GM23248 (cell line): ENCODE measurements at places on chromosomes 7 and 10.

GRCh38 chr10:101663097-101663496 is 31.9 kb downstream of the FBXW4 start:
- DNase-seq, result no peak

DNA sequence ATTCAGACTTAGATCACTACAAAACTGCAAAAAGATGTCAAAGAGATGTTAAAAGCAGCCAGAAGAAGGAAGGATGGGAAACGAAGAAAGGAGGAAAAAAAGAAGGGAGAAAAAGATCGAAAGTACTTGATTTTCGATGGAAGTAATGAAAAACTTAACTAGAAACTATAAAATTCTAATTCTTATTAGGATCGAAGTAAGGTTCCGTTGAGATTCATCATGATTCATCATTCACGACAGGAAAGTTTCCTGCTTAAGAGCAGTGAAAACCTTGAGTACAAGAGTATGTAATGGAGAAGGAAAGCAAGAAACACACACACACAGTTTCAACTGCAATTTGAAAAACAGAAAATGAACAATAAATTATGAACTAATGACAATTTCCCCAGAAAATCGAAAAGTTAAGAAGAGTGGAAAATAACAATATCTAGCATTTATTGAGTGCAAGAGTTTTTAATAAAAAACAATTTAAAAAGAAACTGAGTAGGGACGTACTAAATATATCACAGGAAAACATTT is 1.1 kb upstream of the ING3 start:
- DNase-seq, result peak; percentile 7

DNA sequence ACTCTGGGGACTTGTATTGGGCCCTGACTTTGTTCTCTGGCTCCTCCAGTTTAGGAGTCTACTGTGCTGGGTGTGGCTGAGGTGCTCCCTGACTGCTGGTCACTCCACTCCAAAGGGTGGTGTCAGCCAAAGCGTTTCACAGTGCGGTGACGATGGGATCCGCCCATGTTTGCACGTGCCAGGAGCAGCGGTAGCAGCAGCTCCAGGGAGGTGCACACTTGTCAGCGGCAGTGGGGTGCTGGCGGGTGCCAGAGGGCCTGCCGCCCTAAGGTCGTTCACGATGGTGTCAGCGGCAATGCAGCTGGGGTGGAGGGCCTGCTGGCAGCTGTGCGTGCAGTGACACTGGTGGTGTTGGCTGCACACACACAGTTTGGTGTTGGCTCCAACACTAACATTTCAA is 268.5 kb upstream of the AKR1E2 start:
- no peak for DNase-seq

- peak; percentile 65 for DNase-seq
These were observed 10.3 kb upstream of the HSPB1 start for GRCh38 chr7:76292213-76292573.

DNA sequence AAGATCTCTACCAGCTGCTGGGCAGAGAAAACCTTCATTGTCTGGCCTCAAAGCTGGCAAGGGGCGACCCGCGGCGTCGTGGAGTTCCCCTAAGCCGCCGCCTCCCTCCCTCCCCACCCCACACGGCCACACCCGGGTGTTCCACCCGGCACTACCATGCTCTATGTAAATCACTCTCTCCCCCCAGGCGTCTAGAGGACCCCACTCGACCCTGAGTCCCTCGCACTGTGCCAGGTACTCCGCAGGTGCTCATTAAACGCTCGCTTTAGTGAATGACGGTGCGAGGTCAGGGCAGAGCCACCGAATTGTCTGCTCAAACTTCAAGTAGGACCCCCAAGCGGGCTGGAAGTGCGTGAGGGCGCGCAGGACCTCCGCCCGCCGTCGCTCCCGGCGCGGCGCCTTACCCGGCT is 628 bp downstream of the PARP12 start:
- peak; percentile 38 for DNase-seq

DNA sequence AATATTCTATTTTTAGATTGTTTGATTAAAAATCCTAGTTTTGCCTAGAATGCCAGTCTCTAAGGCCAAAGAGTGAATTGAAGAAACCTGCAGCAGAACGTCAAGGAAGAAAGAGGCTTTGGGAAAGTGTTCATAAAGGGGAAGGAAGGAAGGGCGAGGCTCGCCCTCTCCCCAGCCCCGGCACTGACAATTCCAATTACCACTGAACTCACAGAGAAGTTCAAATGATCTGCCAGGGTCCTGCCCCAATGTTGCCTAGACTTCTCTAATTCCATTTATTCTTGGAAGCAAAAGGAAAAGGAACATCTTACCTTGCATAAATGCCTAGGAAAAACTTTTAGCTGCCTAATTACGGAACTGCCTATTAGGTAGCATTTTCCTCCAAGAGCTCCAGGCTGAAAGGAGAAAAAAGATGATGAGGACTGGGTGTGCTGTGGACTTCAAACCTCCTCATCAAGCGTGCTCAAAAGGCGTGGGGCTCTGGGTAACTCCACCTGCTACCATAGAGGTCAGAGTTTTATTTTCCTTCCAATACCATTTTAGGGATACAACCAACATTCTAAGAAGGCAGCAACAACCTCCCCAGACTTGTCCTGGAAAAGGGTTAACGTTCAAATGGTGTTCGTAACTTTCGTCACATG is 134.5 kb downstream of the PKD1L1 start:
- DNase-seq, result no peak

DNA sequence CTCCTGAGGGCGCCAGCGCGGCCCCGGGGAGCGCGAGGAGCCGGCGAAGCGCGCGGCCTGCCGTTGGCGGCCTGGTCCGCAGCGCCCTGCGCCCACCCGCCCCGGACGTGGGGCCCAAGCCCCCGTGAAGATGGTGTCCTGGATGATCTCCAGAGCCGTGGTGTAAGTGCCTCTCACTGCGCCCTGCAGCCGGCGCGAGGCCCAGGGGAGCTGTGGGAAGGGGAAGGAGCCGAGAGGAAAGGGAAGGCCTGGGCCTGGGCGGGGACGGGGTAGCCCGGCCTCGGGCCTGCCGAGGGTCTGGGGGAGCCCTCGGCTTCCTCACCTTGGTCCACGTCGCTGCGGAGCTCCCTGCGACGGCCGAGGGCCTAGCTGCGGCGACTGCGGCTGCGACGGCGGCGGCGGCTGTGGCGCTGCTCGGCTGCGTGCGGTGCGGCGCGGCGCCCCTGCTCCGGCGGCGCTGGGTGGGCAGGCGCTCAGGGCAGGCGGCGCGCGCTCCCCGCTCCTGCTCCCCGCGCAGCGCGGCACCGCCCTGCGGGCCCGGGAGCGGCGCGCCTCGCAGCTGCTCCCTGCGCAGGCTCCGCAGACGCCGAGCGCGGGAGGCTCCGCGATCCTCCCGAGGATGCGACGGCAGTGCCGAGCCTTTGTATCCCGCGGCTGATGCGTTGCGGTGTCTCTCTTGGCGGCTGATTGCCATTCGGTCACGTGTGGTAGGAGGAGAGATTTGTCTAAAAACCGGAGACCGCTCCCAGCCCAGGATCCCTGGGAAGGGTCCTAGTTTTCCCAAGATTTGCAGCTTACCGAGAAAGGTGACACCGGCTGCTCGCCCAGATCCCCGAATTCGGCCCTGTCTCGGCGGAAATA is 445 bp downstream of the REEP3 start:
- DNase-seq, result peak; percentile 91

DNA sequence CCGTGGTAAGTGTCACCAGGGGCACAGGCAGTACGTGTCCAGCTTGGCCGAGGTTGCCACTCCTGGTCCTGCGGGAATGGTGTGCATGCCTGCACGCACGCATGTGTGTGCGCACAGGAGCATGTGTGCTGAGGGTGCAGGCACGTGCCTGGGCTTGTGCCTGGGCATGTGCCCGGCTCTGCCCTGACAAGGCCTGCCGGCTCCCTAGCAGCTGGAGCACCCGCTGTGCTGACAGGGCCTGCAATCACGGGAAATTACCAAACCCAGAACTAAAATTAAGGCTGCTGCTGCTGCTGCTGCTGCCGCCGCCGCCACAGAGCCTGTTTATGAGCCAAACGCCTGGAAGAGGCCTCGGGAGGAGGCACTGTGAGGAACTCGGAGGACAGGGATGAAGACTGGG is 28.7 kb downstream of the GHRHR start:
- DNase-seq, result no peak

DNA sequence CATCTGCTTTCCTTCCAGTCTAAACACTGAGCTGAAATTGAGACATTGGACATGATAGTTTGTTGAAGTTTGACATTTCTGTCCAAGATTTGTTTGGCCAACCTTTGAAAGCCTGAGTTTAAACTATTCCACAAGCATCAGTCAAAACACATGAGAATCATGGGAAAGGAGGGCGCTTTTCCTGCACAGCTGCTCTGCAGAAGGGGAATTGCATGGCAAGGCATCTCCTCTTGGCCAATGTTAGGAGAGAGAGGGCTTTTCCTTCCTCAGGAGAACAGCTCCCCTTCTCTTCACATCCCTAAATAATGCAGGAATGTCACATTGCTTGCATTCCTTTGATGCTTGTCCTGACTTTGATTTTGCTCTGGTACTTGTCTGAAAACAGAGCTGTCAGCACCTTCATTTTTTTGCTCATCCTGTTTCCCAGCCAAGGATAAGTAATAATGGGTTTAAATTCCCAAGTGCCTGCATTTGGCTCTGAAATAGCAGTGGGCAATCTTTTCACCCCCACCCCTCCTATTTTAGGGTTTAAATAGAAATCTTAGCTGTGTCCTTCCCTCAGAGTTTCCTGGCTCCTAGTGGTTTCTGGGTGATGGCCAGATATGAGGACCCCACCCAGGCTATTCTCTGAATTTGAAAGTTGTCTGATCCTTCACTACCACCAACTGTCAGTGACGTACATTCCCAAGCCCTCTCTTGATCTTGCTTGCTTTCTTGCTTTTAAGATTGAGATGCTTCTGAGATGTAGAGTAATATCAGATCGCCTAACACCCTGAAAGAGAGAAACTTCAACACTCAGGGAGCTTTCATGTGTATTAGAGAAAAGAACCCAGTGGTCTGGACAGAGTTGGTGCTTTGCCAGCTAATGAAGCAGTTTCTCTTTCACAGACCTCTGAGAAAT is 75.2 kb upstream of the NPVF start:
- DNase-seq, result peak; percentile 3

- DNase-seq, result no peak
These were observed 821.0 kb upstream of the IGFBP3 start for GRCh38 chr7:46741938-46742540.

DNA sequence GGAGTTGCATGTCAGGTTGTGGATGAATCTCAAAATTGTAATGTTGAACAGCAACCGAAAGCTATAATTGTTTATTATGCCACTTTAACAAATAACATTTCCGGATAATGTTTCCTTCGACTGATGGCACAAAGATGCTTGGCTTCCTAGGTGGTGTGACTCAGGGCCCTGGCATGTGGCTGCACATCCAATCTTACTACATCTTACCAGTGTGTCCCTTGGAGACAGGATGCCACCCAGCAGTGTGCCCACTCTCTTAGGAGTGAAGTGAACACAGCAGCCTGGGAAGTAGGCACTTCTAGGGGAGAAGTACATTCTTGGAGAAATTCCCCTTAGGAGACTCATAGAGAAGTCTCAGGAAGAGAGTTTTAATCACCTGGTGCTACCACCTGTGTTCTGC is 33.0 kb upstream of the GPR26 start:
- peak; percentile 45 for DNase-seq

DNA sequence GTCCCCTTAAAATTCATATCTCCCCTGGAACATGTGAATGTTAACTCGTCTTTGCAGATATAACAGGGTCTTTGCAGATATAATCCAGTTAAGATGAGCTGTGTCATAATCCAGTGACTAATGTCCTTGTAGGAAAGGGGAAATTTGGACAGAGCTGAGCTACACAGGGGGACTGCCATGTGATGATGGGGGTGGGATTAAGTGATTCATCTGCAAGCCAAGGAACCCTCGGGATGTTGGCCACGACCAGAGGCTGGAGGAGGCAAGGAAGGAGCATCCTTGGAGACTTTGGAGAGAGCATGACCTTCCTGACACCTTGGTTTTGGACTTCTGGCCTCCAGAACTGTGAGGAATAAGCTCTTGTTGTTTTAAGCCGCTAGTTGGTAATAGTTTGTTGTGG is 153.9 kb upstream of the PCBD1 start:
- no peak for DNase-seq

- DNase-seq, result no peak
These were observed 146.5 kb downstream of the GLRX3 start for GRCh38 chr10:130282492-130283218.

GRCh38 chr7:77415823-77416620 is at the start of gene GSAP:
TSS of gene GSAP (minus strand) at chr7:77416349. CDS start at chr7:77416321, 28 bp downstream.
- peak; percentile 70 for DNase-seq

- DNase-seq, result peak; percentile 3
These were observed 171.5 kb downstream of the AKR1D1 start for GRCh38 chr7:138247568-138248333.

GRCh38 chr7:120028636-120029035 is 244.3 kb upstream of the KCND2 start:
- peak; percentile 57 for DNase-seq

DNA sequence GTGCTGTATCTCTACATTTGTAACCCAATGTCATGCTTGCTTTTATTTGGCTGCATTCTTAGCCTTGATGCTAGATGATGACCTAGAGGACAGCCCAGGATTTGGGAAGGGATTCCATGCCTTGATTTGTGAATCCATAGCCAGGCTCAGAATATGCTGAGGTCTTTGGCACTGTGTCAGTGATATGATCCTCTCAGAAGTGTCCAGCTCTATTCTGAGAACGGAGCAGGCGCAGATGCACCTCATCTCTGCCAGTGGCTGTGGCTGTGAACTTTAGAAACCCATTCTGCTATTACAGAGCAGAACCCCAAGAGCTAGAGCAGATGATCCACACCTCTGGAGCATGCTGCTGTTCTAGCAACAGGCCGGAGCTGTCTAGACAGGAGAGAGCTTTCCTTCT is 212.8 kb downstream of the TRIL start:
- DNase-seq, result no peak

GRCh38 chr7:16916105-16916639 is 34.4 kb upstream of the AGR3 start:
- DNase-seq, result peak; percentile 81

GRCh38 chr10:30818010-30818660 is 188.6 kb upstream of the LYZL2 start:
- DNase-seq, result peak; percentile 46

DNA sequence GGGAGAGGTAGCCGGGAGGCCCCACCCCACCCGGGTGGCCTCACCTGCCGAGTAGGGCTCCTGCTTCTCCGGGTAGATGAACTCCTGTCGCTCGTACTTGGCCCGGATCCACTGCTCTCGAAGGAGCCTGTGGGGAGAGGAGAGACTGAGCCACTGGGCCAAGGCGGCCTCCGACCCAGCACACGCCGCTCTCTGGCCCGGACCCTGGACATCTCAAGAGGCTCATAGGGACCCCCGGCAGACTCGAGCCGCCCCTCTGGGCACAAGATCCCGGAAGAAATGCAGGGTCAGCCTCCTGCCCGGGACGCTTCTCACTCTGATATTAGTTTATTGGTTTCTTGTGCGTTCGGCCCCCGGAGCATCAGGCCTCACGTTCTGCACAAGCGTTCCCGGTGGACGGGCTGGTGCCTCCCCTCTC is 34.5 kb downstream of the ADAP1 start:
- DNase-seq, result no peak

GRCh38 chr7:39451901-39452300 is 114.3 kb upstream of the YAE1 start:
- no peak for DNase-seq

DNA sequence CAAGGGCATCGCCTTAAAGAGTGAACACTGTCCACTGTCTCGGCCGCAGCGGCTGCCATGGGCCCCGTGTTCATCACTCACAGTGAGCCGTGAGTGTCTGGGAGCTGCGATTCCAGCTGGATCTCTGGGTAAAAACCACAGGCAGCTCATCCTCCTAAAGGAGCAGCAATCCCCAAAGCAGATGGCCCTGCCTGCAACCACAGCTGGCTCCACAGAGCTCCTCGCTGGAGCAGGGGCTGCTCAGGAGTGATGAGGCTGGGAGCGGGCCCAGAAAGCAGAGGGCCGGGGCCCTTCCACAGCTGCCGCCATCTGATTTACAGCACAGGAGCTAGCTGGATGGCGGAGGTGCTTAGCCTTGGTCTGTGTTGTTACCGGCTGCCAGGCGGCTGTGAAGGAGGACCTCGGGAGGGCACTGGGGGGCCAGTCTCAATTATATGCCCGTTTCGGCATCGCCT is 6.6 kb upstream of the TMEM184A start:
- no peak for DNase-seq
